Putamen (tissue), 1 donor: ENCODE measurements at places on chromosomes 1 and 21.

DNA sequence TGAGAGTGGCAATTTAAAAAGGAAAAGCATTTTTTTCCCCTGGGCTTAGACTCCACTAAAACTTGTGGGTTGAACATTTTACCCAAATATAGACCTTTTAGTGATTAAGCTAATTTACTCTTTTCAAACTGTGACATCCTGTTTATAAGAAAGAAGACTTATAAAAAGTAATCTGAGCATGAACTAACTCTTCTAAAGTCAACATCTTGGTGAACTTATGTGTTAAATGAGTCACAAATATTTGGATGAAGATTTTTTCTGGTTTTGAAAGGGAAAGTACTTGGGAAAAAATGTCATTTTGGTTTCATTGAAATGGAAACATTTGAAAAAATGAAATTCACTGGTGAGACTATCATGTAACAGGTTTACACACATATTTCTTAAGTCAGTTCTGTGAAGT is 109.8 kb downstream of the KCNK2 start:
- DNase-seq = no peak

DNA sequence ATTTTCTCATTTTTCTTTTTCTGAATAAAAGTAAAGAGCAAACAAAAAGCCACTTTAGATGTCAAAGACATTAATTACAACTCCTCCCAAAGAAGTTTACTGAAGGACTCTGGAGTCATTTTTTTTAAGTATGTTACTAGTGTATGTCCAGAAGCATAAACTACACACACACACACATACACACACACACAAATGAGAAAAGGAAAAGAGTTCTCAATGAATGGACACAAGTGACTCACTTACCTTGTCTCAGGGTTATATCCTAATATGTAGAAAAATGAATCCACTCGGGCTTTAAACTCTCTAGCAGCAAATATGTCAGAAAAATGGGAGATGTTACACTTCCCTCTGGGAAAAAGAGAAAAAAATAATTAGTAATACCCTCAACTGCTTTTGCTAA is 223.1 kb downstream of the SLC45A1 start:
- DNase-seq = no peak

DNA sequence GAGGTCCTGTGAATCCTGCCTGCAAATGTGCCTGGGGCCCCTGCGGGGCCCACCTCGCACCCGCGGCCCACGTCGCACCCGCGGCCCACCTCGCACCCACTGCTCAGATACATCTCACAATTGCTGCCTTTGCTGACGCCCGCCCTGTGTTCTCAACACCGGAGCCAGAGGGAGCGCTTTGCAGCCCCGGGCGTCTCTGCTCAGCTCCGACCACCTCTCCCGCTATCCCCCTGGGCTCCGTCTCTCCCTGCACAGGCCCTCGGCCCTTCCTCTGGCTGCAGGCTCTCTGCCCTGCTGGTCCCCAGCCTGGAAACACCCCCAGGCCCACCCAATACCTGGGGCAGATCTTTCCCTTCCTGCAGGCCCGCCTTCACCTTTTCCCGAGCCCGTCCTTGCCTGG is 44.8 kb downstream of the TP73 start:
- DNase-seq = no peak

- no peak for DNase-seq
Observed at GRCh38 chr1:69167876-69168275, 399.8 kb upstream of the LRRC7 start.

DNA sequence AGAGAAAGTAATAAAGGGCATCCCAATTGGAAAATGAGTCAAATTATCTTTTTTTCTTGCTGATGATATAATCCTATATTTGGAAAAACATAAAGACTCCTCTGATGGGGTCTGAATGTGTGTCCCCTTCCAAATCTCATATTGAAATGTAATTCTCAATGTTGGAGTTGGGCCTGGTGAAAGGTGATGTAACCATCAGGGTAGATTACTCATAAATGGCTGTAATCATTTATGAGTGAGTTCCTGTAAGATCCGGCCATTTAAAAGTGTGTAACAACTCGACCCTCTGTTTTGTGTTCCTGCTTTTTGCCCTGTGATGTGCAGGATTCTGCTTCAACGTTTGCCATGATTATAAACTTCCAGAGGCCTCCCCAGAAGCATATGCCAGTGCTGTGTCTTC is 44.3 kb upstream of the MAP1LC3C start:
- DNase-seq = no peak

DNA sequence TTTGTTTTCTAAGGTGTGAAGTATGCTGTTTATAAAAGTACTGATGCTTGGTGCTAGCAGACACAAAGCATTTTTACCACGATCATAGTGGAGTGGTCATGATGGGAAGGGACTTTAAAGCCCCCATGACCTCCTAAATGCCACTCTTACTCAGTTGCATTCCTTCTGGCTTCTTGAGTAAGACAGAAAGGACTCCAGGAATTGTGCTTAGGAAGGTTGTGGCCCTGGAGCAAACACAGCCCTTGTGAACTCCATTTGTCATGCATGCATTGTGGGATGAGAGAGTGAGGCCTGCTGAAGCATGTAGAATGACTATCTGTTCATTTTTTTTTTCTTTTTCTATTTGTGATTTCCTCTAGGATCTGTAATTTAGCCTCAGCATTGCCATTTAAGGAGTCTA is 34.2 kb downstream of the AK5 start:
- no peak for DNase-seq

DNA sequence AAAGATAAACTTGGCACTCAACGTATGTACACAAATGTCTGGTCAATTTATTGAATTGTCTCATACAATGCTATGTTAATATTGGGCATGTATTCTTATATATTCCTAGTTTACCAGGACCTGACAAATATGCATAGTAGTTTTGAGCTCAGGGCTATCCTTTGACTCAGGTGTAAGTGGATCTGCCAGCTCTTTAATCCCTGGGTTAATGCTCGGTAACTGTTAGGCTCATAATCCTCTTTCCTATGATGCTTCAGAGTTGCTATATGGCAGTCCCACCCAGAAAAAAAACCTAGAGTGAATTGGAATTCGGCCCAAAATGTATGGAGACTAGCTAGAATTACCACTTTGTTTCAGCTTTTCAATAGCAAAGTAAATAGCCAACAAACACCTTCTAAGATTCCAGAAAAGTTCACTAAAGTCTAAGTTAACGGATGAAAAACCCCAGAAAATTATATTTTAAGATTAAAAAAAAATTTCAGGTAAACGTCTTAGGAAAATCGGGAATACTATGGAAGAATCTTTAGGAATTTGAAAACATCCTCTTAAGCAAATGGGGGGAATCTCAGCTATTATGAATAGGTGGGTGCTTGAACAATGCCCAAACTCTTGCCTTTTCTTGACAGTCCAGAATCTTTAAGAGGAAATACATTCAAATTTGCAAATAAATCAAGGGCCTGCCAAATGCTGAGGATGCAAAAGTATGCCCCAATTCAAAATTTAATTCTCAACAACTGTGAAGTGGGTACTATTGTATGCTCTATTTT is 10.9 kb downstream of the H3-3A start:
- DNase-seq = no peak

DNA sequence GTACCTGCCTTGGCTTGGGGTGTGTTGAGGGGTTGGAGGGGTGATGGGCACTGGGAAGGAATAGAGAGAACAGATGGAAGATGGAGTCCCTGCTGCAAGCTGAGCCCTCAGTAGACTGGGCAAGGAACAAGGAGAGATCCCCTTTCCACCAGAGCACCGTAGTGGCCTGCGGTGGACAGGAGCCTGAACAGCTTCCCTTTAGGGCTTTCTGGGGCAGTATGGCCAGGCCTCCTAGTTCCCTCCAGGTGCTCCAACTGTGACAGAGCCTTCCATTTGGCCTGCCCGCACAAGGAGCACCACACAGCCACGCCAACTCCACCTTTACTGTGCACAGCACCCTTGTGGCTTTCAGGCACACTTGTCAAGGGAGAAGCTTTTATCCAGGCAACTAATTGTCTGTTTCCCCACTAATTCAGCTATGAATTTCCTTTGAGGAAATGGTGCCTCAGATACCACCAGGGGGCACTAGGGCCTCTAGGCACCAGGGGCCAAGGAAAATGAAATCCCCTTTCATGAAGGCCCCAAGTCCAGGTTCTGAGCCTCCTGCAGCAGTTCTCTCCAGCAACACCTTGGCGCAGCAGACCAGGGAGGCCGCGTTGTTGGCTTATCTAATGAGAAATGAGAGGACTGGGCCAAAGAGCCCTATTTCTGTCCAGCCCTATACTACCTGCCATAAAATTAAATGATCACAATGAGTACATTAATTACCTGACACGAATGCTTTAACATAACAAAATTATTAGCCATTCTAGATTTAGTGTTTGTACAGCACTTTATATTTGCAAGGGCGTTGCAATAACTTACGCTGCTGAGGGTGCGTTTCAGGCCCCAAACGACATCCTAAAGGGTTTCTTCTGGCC is 23.1 kb upstream of the ERI3 start:
- peak; percentile 55 for DNase-seq

DNA sequence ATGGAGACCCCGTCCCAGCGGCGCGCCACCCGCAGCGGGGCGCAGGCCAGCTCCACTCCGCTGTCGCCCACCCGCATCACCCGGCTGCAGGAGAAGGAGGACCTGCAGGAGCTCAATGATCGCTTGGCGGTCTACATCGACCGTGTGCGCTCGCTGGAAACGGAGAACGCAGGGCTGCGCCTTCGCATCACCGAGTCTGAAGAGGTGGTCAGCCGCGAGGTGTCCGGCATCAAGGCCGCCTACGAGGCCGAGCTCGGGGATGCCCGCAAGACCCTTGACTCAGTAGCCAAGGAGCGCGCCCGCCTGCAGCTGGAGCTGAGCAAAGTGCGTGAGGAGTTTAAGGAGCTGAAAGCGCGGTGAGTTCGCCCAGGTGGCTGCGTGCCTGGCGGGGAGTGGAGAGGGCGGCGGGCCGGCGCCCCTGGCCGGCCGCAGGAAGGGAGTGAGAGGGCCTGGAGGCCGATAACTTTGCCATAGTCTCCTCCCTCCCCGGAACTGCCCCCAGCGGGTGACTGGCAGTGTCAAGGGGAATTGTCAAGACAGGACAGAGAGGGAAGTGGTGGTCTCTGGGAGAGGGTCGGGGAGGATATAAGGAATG is 505 bp downstream of the LMNA start:
- no peak for DNase-seq

- DNase-seq = no peak
Observed at GRCh38 chr1:171366085-171366484, 52.1 kb downstream of the FMO4 start.

- no peak for DNase-seq
Observed at GRCh38 chr1:46532095-46532494, 19.4 kb downstream of the KNCN start.

DNA sequence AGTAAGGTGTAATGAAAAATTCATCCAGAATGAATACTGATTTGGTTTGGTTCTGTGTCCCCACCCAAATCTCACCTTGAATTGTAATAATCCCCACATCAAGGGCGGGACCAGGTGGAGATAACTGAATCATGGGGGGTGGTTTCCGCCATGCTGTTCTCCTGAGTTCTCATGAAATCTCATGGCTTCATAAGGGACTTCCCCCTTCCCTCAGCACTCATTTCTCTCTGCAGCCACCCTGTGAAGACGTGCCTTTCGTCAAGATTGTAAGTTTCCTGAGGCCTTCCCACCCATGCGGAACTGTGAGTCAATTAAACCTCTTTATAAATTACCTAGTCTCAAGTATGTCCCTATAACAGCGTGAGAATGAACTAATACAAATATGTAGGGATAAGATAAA is 5.5 kb upstream of the SYNJ1 start:
- no peak for DNase-seq

GRCh38 chr1:1179983-1180861 is 6.5 kb downstream of the TTLL10 start:
- DNase-seq = no peak

DNA sequence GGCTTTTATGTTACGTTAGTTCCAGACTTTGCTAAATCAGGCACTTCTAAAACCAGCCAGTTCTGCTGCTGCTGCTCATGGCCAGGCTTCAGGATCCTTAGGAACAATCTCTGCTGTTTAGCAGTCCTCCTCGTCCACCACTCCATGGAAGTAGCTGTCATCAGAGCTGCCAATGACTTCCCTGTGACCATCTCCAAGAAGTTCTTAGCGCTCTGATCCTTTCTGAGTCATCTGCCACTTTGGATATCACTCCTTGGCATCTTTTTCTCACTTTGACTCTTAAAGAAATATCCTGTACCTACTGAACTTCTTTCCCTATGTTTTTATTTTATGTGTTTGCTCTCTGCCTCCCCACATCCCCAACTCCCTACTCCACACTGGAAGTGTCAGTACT is 14.7 kb upstream of the IRF2BP2 start:
- no peak for DNase-seq

DNA sequence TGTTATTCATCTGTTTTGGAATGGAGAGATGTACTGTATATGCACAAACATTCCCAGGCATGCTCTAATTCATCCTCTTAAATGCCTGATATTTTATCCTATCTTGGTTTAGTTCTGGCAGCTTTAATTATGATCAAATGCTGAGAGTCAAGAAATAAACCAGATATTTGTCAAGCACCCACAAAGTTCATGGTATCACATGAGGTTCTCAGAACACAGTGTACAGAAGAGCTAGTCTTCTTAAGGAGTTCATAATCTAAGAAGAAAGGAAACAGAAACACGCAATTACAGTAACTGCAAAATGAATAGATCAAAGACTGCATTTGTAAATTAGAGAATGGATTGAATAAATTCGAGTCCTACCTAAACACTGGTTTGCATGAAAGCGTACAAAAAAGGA is 58.3 kb upstream of the KCNH1 start:
- DNase-seq = no peak

DNA sequence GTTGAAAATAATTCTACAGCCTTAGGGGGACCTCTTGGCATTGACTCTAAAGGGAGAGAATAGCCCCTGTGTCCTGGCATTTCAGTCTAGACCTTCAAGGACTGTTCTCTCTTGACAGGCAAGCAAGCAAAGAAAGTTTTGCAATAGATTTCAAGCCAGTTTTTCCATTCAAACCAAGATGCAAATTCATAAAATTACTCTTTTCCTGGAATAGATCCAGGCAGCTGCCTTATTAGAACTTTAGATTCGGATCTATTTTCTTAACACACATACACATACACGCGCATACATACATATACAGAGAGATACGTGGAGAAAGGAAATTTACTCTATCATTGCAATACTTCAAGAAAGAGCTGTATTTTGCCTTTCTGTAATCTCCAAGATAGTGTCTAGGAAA is 129.4 kb downstream of the EDEM3 start:
- no peak for DNase-seq

- DNase-seq = peak; percentile 91
Observed at GRCh38 chr21:36060159-36060921, at the start of gene SETD4. Gene SETD4 (minus strand): TSS chr21:36060526. CDS start chr21:36058888, 1,638 bp downstream.

DNA sequence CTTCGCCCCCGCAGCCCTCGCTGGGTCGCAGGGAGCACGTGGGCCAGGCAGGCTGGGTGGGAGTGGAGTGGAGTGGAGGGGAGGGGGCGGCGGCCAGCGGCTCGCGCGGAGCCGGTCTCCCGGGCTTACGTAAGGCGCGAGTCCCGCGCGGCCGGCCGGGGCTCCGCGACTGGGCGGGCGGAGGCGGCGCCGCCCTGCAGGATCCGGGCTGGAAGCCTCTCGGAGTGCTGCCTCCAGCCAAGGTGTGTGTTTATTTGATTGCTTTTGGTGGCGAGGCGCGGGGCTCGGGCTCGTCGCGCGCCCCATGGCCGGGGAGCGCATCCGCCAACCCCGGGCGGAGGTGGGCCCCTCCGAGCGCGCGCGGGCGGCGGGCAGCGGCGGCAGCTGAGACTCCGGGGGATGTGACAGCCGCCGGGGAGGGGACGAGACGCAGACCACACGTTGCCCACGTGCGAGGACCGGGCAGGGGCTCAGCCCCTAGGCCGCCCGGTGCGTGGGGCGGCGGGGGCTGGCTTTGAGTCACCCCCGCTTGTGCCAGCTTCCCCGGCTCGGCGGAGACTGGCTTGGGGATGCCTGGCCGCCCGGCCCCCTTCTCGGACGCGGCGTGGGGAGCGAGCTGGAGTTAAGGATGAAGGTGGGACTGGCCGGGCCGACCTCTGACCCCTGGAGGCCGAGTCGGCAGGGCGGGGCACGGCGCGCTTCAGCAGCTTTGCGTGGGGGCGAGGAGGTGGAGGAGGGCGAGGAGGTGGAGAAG is 402 bp upstream of the AK4 start:
- DNase-seq = no peak
